ENCODE measurements at places on chromosomes 4 and X.

- no peak for DNase-seq
Measured at GRCh38 chr4:74414149-74414809, 30.7 kb upstream of the AREG start.

DNA sequence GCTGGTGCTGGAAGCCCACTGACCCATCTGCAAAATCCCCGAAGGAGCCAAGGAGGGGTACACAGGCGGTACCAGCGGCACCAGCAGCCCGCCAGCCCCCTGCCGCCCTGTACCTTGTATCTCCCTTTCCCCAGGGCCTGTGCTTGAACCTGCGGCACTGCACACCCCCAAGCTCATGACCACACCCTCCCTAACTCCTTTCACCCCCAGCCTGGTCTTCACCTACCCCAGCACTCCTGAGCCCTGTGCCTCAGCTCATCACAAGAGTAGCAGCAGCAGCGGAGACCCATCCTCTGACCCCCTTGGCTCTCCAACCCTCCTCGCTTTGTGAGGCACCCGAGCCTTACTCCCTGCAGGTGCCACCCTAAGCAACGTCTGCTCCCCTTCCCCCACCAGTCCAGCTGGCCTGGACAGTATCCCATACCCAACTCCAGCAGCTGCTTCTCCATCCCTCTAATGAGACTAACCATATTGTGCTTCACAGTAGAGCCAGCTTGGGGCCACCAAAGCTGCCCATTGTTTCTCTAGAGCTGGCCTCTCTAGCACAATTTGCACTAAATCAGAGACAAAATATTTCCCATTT, 94.9 kb downstream of the LARP1B start:
- DNase-seq, result no peak

GRCh38 chr4:123893011-123893981, 496.7 kb downstream of the SPRY1 start:
- DNase-seq, result no peak

DNA sequence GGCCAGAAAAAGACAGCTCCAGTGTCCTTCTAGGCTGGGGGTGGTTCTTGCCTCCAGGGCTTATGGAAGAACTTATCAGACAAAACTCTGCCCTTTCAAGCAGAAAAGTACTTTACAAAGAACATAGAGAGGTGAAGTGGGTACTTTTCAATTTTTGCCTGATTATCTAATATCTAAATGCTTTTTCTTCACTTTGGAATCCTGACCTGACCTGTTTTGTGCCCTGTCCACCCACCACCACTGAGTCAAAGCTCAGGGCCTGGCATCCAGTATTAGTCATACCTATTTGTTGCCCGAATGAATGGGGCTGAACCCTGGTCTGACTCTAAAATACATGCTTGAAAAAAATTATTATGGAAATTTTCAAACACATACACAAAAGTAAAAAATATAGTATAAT, 37.2 kb downstream of the RTL9 start:
- DNase-seq, result no peak

DNA sequence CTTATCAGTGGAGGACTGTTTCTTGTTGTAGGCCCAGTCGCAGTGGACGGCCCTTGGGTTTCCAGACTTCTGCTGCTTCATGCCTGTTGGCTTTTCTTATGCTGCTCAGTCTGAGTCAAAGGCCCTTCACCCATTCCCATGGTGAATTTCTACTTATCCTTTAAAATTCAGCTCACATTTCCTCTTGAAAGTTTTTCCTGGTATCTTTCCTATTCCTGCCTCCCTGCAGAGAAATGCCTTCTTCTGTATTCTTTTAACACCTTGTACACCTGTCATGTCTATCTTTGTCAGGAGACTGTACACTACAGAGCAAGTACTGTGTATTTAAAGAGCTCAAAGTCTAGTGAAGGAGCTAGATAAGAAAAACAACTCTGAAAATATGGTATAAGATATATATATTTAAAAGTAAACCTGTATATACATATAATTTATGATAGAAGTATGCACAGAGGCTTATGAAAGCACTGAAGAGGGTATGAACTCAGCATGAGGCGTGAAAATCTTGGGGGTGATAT, 22.0 kb downstream of the NPNT start:
- DNase-seq, result no peak

DNA sequence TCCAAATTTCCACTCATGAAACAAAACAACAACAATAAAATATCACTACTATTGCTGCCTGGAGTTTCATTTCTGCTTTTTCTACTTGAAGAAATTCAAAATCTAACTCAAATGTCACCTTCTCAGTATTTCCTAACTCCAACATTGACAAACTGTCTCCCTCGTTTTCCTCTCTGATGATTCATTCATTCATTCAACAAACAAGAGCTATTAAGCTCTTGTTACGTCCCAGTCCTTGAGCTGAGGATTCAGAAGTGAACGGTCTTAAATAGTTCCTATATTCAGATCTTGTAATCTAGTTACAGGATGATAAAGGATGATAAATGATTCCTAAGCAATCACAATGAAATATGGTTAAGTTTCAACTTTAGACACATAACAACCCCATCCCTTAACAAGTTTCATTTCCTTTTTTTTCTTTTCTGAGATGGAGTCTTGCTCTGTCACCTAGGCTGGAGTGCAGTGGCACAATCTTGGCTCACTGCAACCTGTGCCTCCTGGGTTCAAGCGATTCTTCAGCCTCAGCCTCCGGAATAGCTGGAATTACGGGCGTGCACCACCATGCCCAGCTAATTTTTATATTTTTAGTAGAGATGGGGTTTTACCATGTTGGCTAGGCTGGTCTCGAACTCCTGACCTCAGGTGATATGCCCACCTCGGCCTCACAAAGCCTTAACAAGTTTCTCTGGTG, 1.7 kb downstream of the SLC9B2 start:
- DNase-seq, result no peak

GRCh38 chrX:68831405-68832100, 2.7 kb downstream of the EFNB1 start:
- DNase-seq, result no peak

- DNase-seq, result no peak
Measured at GRCh38 chrX:46793386-46794143, 34.6 kb upstream of the SLC9A7 start.

- DNase-seq, result no peak
Measured at GRCh38 chr4:74159143-74159709, 1.3 kb downstream of the MTHFD2L start.

- DNase-seq, result no peak
Measured at GRCh38 chrX:129523079-129523911, at the start of gene SMARCA1. TSS of gene SMARCA1 (minus strand) at chrX:129523490. CDS start at chrX:129523370, 120 bp downstream.

GRCh38 chrX:45830343-45830742, 629.7 kb upstream of the DIPK2B start:
- no peak for DNase-seq

DNA sequence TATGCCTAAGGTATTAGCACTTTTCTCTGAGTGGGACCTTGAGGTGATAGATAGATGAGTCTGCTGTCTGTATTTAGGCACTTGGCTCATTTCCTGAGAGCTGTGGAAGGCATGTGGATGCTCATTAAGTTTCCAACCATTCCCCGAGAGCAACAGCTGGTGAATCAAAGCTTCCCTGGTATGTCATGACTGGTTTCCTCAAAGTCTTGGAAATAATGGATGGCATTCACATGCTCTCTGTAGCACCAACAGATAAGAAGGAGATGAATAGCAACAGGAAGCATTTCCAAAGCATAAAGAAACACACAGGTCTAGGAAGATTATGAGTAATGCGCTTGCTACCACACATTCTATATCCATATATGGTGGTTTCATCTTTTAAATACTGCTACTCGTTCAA, 118.3 kb upstream of the ETNPPL start:
- no peak for DNase-seq

DNA sequence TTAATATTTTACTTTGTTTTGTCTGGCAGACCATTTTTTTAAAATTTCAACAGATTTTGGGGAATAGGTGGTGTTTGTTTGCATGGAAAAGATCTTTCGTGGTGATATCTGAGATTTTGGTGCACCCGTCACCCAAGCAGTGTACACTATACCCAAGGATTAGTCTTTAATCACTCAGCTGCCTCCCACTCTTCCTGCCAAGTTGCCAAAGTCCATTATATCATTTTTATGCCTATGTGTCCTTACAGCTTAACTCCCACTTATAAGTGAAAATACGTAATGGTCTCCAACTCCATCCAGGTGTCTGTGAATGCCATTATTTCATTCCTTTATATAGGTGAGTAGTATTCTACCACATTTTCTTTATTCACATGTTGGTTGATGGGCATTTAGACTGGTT, 281.7 kb upstream of the GK2 start:
- DNase-seq, result no peak

DNA sequence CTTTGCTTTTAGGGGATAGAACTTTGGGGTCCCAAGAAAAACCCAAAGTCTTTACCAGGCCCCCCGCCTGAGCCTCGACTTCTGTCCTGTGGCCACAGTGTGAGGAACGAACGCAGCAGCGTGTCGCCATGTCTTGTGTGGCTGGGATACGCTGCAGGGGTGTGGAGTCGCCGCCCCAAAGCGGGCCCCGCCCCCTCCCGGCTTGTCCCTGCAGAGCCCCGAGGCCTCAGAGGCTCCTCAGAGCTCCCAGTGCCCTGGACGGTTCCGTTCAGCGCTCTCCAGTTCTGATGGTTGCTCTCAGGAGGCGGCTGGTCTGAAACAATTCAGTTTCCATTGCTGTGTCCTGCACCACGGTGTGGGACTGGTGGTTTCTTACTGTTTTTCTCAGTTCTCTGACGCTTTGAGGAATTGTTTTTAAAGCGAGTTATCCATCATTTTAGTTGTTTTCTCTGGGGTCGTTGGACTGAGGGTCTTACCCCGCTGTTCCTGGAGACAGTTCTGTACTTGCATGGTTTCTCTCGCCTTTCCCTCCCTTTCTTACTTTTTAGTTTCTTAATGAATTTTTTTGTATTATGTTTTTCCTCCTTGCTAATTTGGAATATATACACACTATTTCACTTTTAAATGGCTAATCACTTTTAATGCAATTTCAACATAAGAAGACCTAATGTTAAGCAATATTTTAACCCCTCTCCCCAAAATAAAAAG, 1.6 kb upstream of the IDUA start:
- peak; percentile 44 for DNase-seq

DNA sequence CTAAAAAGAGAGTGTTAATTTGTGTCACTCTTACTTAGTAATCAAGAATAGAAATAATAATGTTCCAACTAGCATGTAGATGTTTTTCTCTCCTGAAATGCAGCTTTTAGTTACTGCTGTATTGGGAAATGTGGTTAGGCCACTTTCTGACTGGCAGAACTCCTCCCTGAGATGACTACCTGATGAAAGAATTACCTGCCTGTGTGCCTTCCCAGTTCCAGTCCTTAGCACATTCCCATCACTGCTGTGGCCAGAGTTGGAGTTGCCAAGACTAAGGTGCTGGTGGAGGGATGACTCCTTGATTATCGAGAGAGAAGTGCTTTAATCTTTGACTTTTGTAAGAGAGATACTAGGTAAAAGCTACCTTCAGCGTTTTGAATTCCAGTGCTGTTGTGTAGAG, 9.5 kb downstream of the GAB1 start:
- peak; percentile 66 for DNase-seq

DNA sequence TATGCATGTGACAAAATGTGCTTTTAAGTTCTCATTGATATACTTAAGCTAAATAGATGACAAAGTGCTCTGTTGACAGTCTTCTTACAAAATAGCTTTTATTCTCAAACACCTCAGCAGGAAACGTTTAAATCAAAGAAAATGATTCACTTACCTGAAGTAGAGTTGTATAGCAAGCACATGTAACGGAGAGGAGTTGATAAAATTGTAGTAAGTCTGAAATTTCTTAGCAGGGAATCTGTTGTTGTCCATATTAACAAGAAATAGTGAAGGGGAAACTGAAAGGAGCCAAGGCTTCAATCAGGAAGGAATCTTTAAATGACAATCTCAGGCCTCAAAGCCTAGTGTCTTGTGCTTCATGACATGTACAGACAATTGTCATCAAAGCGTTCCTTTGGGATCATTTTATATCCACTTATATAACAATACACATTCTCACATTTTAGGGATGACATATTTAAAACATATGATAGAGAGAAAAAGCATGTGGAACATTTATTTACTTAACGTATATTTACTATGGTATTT, 2010.2 kb upstream of the IGFBP7 start:
- no peak for DNase-seq

DNA sequence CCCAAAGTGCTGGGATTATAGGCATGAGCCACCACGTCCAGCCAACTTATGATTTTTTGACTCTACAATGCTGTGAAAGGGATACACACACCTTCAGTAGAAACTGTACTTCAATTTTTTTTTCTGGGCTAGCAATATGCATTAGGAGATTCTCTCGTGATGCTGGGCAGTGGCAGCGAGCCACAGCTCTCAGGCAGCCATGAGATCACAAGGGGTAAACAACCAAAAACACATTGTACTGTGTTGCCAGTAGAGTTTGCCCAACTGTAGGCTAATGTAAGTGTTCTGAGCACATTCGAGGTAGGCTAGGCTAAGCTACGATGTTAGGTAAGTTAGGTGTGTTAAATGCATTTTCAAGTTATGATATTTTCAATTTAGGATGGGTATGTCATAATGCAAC, 25.7 kb downstream of the RAB33A start:
- no peak for DNase-seq

DNA sequence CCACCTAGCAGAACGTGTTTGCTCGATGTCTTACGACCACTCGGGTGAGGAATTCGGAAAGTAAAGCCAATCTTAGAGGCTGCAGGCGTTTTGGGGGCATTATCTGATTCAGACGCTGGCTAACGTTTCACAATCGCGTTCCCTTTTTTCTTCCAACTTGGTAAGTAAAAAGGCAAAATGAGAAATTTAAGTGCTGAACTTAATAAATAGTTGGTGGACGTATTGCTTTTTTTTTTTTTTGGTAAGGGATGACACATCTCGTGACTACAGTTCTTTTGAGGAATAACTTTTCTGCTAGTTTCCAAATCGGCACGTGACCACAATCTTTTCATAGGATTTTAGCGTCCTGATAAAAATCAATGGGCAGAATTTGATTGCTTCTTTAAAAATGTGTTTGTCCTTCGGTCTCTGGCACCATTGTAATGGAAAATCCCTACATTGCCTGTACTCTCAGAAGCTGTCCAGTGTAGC, 848 bp downstream of the RAB9A start:
- peak; percentile 75 for DNase-seq

- no peak for DNase-seq
Measured at GRCh38 chr4:99207911-99208718, 10.9 kb downstream of the ADH6 start.

GRCh38 chr4:10715696-10716095, 31.1 kb upstream of the CLNK start:
- no peak for DNase-seq

DNA sequence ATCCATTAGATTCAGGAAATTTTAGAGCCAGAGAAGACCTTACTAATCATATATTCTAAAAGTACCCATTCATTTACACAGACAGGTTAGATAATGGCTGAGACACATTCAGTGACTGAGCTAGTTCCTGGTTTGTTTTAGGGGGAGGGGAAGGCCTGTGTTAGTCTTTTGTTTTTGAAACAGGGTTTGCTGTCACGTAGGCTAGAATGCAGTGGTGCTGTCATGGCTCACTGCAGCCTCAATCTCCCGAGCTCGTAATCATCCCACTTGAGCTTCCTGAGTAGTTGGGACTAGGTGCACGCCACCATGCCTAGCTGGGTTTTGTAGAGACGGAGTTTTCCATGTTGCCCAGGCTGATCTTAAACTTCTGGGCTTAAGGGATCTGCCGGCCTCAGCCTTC, 10.1 kb downstream of the RBPJ start:
- DNase-seq, result no peak

GRCh38 chr4:188266386-188266785, 127.1 kb downstream of the TRIML1 start:
- no peak for DNase-seq
